ENCODE measurements at places on chromosomes 7 and 10.
A peak's percentile ranks its signal among the peaks of the same experiment; 100 is the strongest.

DNA sequence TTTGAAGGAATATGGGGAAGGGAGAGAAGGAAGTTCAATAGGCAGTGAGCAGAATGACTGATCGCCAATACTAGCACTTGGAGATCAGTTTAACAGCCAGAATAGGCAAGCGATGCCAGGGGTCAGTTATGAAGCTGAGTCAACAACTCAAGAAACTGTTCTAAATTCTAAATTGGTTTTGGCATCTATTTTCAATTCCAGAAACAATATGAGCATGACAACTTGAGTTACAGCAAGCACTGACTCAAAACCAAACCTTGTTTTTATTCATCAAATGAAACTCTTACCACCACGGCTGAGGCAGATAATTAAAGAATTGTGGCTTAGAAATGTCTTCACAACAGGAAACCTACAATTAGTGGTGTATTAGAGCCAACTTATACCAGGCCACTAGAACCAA is 180.5 kb upstream of the ASAH2 start:
- no peak for DNase-seq

- DNase-seq: no peak
Measured at GRCh38 chr10:69939061-69939460, 113.6 kb upstream of the MACROH2A2 start.

GRCh38 chr7:17680026-17680425 is 260.3 kb downstream of the SNX13 start:
- DNase-seq: no peak

- no peak for DNase-seq
Measured at GRCh38 chr10:75954486-75954885, 523.1 kb downstream of the LRMDA start.

DNA sequence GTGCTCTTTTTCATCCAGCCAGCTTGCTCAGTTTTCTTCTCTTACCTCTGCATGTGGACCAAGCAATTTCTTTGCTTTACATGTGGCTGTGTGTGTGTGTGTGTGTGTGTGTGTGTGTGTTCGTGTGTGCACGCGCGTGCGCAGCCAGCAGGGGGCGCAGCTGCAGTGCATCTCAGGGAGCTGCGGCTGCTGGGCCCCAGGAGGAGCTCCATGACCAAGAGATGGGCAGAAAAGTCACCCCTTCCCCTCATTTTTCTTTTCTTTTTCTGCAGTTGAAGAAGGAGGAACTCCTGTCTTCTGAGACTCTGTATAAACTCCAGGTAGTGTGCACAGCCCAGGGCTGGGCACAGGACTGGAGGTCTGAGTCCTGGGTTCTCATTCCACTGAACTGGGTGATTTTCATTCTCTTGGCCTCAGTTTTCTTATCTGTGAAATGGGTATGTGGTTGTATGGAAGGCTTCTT is 41.8 kb downstream of the BLNK start:
- peak; percentile 58 for DNase-seq

GRCh38 chr7:107959527-107959898 is 43.4 kb downstream of the LAMB1 start:
- no peak for DNase-seq

- DNase-seq: no peak
Measured at GRCh38 chr10:24415455-24416125, 206.7 kb downstream of the KIAA1217 start.

DNA sequence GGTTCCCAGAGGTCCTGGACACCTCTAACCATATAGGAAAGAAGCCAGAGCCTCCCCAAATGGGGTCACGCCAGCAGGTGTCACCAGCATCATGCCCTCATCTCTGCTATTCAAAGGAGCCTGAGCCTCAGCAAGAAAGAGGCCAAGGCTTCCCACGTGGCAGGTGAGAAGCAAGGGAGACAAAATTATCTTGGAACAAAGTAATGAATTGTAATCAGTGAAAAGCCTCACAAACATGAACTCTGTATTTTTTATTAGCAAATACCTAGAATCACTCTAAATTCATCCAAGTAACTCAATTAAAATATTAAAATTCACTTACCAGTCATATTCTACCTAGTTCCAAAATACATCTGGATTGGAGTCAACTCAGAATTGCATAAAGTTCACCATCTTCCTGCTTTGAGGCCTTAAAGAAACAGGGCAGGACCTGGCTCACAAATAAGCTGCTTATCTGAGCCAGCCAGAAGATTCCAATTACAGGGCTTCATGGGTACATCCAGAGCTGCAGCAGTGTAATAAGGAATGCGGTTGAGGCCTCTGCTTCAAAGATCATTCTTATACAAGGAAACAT is 68.7 kb downstream of the SGMS1 start:
- DNase-seq: no peak

GRCh38 chr10:6925146-6925545 is 345.1 kb upstream of the PRKCQ start:
- no peak for DNase-seq

- no peak for DNase-seq
Measured at GRCh38 chr10:109993551-109994330, 14.0 kb upstream of the ADD3 start.

DNA sequence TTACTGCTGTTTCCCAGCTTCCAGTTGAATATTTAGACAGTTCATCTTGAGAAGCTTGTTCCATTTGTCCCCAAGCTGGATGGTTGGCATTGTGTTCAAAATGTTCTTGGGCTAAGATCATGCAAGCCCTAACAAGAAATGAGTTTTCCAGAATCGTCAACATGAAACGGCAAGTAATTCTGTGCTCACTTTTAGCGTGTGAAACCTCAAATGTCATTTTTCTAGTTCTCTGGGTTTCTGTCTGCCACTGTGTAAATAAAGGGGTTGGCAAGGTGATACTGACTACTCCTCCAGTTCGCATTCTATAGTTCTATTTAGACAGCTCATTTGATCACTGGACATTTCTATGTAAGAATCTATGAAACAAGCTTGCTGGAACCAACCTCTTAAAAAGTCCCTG is 194.0 kb downstream of the AHR start:
- DNase-seq: no peak

- DNase-seq: no peak
Measured at GRCh38 chr10:126302826-126303665, 85.2 kb downstream of the ADAM12 start.

DNA sequence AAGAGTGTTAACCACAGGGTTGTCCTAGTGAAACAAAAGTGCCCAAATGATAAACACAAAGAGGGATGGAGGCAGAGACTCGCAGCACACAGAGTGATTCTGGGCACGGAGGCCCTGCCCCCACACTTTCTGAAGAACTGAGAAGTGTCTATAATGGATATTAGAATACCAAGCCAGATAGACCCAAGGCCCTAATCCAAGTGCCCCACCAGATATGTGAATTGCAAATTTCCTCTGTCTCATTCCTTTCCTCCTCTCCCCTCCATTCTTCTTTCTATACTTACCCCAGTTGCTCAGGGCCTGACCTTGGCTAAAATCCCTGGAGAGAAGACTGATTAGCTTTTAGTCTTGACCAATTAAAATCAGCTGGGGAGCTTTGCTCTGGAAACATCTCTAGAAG is 106.8 kb upstream of the AOAH start:
- DNase-seq: no peak

DNA sequence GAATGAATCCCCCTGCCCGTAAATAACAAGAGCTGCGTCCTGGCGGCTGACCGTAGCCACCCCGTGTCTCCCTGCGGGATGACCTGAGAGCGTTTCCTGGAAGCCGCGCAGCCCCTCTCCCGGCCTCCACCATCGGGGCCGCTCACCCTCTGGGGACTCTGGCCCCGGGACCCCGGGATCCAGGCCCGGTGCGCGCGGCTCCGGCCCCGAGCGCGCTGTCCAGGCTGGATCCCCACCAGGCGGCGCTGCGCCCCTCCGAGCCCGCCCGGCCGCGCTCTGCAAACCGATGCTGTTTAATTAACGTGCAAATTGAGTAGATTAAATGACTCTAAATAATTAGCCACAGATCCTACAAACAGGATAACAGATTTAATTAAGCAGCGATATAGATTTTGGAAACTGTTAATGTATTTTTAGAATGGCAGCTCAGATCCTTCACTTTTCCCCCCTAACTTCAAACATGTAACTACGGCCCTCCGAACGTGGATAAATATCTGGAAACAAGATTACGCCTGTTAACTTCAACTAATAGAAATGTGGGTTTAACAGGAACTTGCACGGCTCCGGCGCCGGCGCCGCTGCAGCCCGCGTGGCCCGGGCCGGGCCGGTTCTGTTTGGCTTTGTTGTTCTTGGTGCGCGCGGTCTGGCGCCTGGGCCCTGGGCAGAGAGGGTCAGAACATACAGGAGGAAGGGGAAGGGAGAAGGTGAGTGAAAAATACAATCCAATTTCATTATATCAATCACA is 7.1 kb upstream of the UNCX start:
- DNase-seq: peak; percentile 33

DNA sequence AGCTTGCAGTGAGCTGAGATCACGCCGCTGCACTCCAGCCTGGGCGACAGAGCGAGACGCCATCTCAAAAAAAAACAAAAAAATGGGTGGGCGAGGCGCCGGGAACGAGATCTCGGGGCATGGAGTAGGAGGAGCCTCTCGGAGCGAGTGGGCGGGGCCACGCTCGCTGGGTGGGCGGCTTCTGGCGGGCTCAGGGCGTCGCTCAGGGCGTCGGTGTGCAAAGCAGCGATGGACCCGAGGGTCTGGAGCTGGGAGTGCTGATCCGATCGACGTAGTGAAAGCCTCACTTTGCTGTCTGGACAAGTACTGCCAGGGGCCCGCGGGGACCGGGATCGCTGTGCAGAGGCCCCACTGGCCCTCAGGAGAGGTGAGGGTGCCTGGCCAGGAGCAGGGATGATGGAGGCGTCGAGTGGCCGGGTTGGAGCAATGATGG is 22.6 kb upstream of the AMZ1 start:
- DNase-seq: no peak

DNA sequence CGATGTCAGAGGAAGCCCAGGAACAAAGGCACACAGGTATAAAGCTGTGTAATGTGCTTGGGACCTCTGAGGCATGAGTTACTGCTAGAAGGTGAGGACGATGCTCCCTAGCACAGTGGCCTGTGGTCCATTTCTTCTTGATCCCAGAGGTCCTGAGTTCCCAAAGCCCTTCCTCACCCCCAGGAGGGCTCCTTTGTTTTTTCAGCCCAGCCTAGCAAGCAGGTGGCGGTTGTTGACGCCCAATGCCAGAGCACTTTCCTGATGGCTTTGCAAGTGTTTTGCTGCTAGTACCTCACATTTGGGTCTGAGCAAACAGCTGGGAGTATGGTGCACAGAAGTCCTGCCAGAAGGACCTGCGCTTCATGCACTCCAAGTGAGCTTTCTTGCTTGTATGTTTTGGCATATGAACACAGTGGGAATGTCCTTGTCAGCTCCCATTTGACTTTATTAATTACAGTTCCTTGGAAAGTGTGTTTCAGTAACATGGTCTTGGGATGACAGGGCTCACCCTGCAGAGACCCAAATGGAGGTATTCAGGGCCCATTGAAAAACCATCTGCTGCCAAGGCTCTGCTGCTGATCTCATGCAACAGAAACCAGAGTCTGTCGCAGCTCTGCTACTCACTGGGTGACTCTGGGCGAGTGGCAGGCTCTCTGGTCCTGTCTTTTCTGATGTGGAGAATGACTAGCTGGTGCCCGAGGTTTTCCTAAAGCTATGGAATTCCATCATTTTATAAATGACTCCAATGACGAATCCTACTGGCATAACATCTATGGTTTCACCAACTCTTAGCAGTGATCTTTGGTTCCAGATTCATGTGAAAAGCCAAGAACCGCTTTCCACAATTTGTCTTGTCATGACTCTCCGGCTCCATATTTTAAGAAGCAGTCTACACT is 134.9 kb downstream of the ARID5B start:
- DNase-seq: no peak

DNA sequence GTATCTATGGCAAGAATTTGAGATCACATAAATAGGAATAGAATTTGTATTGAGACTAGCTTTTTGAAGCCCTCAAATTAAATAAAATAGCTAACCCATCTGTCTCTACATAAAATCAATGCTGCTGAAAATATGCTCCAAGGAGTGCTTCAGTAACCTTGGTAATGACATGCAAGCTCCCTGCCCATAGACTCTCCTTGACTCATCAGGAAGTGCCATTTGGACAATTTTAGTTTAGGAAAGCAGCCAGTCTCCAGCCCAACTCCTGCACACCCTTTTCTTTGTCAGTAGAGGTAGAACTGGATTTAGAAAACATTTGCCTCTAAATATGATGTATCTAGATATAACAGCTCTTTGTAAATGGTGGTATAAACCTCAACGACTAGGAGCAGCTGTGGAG is 69.9 kb upstream of the PTPRZ1 start:
- no peak for DNase-seq

DNA sequence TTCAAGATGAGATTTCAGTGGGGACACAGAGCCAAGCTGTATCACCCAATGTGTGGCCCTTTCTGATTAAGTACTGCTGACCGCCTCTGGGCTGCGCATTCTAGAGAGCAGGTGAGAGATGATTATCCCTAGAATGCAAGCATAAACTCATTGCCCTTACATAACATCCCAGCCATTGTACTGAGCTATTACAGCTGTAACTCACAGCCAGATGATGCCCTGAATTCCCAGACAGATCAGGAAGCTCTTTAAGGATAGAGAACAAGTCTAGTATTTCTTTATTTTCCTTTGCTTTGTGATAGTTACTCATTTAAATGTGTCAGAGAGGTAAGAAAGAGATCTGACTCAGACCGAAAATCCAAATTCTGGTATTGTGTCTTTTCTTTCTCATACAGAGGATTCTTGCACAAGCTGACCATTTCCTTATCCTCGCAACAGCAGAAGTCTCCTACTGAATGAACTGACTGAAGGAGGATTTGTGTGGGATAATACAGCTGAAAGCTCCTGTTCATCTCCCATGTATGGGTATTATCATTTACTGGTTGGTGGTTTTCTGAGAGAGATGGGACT is 58.4 kb downstream of the ZNF22 start:
- no peak for DNase-seq

DNA sequence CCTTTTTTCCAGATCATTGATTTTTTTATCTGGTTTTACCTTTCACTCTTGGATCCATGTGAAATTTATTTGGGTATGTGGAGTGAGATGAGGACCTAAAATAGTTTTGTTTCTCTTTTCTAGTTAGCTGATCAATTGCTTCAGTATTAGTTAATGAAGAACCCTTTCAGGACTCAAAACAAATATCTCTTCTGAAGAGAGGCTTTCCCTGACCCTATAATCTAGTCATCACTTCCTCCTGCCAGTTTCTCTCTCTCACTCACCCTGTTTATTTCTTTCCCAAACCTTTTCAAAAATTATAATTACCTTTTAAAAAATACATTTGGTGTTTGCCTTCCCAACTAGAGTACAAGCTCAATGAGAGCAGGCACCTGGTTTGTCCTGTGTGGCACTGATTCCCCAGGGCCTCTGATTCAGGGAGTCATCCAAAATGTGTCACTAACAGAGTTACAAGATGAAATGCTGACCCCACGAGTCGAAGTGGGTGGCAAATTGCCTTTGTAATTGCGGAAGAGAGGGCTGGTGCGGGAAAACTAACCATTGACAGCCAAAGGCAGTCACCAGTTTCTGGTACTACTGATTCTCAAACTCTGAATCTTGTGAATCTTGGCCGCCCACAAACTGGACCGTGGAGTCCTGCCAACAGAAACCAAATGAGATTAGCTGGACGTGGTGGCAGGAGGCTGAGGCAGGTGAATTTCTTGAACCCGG is 2.4 kb downstream of the TMEM140 start:
- DNase-seq: no peak

GRCh38 chr10:114545071-114545470 is 113.0 kb downstream of the ABLIM1 start:
- no peak for DNase-seq

GRCh38 chr10:74011770-74012169 is 13.9 kb downstream of the VCL start:
- DNase-seq: no peak

- no peak for DNase-seq
Measured at GRCh38 chr7:27793780-27794179, 53.8 kb downstream of the TAX1BP1 start.
